ENCODE measurements at places on chromosomes 11 and 22.

DNA sequence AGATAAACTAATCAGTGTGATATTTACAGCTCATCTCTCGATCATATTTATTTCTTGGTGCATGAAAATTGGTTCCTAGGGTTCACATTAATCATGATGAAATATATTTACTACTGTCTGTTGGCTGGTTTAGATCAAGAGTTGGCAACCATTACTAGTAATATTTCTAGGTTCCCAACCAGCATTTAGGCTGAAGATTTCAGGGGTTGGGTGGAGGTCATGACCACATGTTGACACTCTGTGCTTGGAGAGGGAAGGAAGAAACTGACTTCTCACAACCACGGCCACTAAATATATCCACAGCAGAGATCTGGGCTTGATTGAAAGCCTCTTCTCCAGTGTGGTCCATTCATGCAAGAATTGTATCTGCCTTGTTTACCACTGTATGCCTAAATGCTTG is 87.9 kb downstream of the ALX4 start:
- no peak for DNase-seq

DNA sequence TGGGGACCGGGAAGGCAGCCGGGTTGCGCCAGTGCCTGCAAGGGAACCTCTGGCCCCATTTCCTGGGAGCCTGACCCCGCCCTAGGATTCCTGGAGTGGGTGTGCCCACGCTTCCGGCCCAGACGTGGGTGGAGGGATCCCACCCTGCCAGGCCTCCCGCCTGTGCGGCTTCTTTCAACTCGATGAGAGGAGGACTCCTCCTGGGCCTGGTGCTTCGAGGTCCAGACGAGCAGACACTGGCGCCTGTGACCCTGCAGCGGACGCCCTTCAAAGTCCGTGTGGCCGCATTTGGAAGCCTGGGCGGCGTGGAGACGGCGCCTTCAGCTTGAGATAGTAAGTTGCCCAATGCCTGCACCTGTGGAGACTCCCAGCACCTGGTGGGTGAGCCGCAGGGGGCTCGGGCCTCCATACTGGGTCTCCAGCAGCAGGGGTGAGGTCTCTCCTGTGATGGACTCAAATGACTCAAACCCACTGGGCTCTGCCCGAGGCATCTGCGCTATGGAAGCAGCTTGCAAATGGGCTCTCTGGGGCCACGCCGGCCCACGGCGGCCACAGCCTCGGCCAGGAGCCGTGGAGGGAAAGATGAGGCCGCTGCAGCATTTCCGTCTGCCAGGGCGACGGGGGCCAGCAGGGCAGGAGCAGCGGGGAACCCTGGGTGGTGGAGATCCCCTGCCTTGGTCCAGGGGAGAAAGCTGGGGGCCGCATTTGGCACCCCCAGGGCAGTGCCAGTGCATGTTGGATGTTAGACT is 64.3 kb upstream of the PPARA start:
- no peak for DNase-seq

GRCh38 chr11:43937434-43938411 is 4.7 kb upstream of the C11orf96 start:
- DNase-seq, result no peak

- no peak for DNase-seq
Measured at GRCh38 chr11:15158351-15159015, 43.8 kb downstream of the INSC start.

- no peak for DNase-seq
Measured at GRCh38 chr11:72141066-72141465, 5.5 kb downstream of the FOLR3 start.

DNA sequence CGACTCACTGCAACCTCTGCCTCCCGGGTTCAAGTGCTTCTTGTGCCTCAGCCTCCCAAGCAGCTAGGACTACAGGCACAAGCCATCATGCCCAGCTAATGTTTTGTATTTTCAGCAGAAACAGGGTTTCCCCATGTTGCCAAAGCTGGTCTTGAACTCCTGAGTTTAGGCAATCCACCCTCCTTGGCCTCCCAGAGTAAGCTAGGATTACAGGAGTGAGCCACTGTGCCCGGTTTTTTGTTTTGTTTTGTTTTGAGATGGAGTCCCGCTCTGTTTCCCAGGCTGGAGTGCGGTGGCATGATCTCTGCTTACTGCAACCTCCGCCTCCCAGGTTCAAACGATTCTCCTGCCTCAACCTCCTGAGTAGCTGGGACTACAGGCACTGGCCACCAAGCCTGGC is 41.0 kb downstream of the CELF1 start:
- DNase-seq, result no peak

GRCh38 chr11:69674267-69674885 is 777 bp downstream of the LTO1 start:
- DNase-seq, result no peak

- no peak for DNase-seq
Measured at GRCh38 chr11:1758611-1759150, 5.0 kb downstream of the CTSD start.

GRCh38 chr11:106063009-106063408 is 14.1 kb downstream of the KBTBD3 start:
- no peak for DNase-seq

DNA sequence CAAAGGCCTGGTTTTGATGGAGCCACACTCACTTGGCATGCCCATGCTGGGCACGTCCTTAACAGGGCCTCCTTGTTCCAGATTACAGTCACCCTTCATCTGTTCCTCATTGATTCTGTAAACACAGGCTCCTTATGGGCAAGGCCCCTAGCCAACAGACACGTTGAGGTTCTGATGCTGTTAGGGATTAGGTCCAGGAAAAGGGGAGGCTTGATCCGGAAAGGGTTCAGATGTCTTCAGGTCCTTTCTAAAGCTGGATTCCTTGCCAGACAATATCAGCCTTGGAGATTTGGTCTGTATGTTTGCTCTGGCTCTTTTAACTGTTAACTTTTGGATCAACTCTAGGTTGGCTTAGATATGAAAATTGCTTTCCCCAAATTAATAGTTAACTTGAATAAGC is 46.9 kb upstream of the PRSS23 start:
- DNase-seq, result no peak

- no peak for DNase-seq
Measured at GRCh38 chr11:123144707-123145106, 50.3 kb downstream of the CLMP start.

GRCh38 chr11:95248666-95249467 is 17.9 kb upstream of the SESN3 start:
- no peak for DNase-seq

GRCh38 chr11:86440305-86440716 is 65.6 kb downstream of the CCDC81 start:
- no peak for DNase-seq

- DNase-seq, result no peak
Measured at GRCh38 chr11:78449866-78450265, 32.2 kb upstream of the GAB2 start.

DNA sequence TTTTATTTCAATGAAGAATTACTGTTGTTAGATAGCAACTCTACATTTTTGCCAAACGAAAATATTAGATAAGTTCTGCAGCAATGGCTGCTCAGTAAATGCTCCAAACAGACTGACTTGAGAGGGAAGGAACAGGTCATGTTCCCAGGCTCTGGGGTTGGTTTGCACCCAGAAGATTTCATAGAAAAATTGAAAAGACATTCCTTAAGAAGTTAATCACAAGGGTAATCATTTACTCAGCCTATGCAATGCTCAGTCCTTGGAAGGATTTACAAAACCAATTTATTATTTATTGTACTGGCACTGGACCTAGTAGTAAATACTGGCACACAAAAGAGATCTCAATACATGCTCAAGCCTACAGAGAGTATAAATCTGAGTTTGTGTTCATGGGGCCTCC is 179.1 kb upstream of the MTNR1B start:
- no peak for DNase-seq

DNA sequence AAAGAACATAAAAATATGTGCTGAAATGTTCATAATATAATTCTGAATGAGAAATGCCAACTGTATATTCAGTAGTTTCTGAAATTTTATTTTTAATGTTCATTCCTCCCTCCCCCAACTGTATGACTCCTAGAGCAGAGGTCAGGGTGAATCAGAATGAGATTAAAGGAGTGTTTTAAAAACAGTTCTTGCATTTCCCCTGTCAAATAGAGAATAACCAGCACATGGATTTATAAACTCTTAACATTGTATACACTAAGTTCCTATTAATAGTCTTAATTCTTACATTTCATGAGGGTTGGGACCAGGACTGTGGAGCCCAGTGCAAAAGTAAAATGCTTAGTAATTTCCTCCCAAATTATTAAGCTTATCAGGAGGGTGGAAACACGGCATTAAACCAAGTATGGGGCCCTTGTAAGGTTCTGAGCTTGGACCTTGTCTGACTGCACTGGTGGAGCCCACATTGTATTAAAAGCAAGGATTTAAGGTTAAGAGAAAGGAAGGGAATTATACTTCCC is 474.6 kb upstream of the RAG2 start:
- DNase-seq, result no peak

DNA sequence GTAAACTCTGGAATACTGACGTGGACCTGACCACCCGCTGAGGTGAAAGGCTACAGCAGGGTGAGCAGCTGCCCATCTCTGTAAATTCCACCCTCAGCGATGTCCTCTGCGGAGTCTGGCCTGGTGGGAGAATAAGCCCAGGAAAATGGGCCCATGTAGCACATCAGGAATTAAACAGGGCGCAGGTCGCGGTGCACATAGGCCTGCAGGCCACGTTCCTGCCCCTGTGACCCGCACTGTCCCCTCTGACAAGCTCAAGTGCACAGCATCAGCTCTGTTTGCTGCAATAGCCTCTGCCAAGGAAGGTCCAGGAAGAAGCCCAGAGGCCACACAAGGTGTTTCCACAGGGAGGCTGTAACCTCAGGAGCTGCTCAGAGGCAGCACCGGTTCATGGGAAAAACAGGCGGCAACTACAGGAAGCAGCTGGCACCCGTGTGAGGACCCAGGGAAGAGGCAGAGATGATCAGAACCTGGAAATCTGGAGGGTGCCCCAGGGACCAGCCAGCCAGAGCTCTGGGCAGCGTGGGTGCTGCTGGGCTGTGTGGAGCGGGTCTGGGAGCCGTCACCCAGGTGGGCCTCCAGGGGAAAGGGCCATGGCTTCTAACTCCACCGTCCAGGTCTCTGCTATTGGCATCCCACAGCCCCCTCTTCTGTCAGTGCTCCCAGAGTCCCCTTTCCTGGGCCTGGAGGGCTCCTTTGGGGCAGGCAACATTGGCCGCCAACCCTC is 808 bp upstream of the IFITM2 start:
- no peak for DNase-seq

- DNase-seq, result peak; percentile 67
Measured at GRCh38 chr11:15006139-15006759, 34.1 kb upstream of the CALCA start.

DNA sequence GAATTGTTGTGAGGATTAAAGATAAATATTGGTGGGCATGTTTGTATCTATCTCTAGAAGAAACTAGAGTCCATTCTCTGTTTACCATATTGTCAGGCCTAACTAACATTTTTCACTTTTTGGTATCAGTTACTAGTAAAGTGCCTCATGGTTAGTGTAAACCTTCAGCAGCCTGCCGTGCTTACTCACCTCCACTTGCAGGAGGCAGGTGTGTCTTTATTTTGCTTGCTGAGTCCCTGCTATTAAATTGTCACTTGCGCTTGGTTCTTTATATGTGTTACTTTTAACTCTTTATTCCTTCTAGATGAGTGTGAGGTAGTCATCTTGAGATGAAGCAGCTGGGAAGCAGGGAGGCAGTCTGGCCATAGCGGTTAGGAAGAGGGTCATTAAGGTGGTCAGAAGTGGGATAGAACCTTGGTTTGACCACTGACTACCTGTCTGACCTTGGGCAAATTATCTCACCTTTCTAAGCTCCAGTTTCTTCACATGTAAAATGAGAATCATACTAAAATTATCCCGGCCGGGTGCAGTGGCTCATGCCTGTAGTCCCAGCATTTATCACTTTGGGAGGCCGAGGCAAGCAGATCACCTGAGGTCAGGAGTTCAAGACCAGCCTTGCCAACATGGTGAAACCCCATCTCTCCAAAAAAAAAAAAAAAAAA is 21.2 kb downstream of the PPP6R3 start:
- no peak for DNase-seq

DNA sequence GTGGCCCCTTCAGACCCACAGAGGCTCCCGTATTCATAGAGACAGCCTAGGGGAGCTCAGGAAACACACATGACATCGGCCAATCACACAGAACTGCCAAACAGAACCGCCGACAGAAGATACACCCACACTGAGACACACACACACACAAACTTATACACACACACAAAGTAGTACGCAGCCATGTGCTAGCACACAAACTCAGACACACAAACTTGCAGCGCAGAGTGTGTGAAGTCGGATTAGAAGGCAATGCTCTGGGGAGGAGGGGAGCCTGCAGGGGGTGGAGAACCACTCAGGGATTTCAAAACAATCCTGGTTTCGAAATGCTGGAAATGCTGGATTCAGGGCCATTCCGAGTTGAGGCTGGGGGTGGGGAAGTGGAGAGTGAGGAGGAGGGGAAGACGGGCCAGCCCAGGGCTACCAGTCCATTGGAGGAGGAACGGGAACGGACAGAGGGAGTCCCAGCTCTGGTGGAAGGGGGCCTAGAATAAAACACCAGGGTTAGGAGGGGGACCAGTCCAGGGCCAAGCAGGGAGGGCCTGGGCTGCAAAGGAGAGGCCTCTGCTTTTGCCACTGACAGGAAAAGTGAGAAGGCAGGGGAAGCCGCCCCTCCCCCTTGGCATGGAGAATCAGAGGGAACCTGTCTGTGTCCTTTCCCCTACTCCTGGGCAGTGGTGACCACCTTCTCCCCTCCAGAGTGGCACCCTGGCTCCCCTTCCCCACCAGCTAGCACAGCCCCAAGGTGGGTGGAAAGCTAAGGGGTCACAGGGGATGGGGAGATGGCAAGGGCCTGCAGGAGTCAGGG is 4.4 kb downstream of the BCL9L start:
- no peak for DNase-seq

- no peak for DNase-seq
Measured at GRCh38 chr11:102920118-102920684, 35.3 kb downstream of the MMP13 start.

- no peak for DNase-seq
Measured at GRCh38 chr11:87491381-87491780, 453.6 kb downstream of the TMEM135 start.

GRCh38 chr22:36781656-36782627 is 6.0 kb upstream of the IFT27 start:
- DNase-seq, result peak; percentile 59

DNA sequence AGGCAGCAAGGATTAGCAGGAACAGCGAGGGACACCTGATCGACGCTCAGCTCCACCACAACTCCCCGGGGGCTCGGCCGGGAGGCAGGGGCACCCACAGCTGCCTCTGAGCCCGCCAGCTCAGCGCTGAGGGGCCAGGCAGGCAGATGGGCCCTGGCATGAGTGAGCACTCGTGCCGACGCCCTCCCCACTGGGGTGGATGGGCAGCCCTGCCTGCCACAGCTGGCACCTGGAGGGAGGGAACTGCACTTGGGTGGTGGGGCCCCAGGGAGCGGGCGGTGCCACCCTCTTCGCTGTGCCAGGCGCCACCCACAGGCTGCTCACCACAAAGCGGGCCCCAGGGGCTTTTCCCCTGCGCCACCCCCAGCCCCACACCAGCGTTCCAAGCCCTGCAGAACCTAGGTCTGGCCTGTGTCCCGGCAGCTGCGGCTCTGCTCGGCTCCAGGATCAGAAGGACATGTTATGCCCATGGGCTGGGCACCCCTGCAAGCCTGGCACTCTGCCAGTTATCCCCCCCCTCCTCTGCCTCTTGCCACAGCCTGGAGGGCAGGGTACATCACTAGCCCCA is 28.8 kb downstream of the WNT7B start:
- DNase-seq, result peak; percentile 88

Measured in NCI-H1105 treated with DMSO at 0.1 percent for 48 hours (cell line).